Activated effector memory CD4-positive, alpha-beta T cell treated with anti-CD3 and anti-CD28 coated beads, Interleukin-2, amount 50 U/mL, for 16 hours (primary cell): ENCODE measurements at places on chromosomes 5 and 9.

DNA sequence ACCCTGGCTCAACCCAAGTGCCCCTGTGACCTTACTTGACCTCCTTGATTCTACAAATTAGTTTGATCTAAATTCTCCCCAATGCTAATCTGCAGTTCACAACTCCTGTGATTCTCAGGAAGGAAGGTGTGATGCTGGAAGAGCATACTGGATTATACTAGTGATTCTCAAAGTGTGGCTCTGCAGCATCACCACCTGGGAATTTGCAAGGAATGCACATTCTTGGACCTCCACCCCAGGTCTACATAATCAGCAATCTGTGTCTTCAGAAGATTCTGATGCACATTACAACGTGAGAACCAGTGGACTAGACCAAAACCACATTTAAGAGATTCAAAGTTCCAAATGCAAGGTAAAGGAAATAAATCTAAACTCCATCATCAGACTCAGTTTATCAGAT is 198.6 kb downstream of the AGTPBP1 start:
- no peak for DNase-seq

DNA sequence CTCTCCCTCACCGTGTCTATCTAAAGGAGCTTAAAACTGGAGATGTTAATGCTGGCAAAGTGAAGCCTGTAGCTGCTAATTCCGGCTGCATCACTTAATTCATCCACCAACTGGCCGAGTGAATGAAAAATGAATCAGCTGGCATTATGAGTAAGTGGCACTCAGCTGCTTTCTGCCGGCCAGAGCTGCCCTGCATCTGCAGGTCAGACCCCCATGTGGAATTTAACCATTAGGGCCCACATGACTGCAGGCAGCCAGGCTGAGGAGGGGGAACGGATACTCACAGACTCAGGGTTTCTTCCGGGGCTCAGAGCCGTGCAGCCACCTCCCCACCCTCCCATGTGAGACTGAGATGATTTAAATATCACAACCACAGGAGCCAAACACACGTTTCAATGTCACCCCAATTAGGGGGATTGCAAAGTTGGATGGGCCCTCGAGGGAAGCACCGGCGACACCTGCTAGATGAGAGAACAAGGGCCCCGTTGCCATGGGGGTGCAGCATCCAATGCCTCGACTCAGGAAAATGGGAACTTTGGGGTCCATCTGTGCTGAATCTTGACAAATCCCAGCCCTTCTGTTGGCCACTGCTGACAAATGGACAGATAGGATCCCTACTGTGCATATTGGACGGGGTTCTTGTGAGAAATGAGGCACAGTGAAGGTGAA is 115.6 kb upstream of the ALDH1B1 start:
- DNase-seq: no peak

- DNase-seq: no peak
Observed at GRCh38 chr5:65213921-65214525, 267.7 kb downstream of the ADAMTS6 start.

- no peak for DNase-seq
Observed at GRCh38 chr5:12162863-12163262, 258.6 kb upstream of the CTNND2 start.

- DNase-seq: no peak
Observed at GRCh38 chr5:150258130-150258529, 31.4 kb downstream of the CAMK2A start.

GRCh38 chr5:167701051-167701450 is 590.4 kb upstream of the WWC1 start:
- no peak for DNase-seq

DNA sequence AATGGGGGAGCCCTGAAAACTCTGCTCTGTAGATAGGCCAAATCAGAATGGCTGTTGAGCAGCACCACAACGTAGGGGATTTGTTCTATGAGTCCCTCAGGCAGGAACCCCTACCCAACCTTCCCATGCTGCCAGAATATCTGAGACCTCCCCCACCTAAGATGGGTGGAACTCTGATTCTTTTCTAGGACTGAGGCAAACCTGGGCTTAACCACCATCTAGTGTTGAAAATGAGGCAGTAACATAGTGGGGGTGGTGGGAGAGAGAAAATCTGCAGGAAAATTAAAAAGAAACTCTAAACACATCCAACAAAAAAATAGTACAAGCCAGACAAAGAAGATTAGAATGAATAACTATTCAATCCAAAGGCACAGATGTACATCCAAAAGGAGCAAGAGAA is 228.4 kb downstream of the ATPSCKMT start:
- DNase-seq: no peak

DNA sequence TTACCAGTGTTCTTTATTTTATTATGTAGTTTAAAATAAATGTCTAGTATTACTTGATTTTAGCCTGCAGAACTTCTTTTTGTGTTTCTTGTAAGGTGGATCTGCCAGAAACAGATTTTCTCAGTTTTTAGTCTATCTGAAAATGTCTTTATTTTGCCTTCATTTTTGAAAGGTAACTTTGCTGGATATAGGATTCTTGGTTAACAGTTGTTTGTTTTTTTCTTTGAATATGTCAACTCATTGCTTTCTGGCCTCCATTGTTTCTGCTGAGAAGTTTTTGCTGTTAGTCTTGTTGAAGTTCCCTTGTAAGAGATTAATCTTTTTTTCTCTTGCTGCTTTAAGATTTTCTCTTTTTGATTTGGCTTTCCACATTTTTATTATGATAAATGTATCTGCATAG is 75.5 kb downstream of the MTREX start:
- DNase-seq: no peak

DNA sequence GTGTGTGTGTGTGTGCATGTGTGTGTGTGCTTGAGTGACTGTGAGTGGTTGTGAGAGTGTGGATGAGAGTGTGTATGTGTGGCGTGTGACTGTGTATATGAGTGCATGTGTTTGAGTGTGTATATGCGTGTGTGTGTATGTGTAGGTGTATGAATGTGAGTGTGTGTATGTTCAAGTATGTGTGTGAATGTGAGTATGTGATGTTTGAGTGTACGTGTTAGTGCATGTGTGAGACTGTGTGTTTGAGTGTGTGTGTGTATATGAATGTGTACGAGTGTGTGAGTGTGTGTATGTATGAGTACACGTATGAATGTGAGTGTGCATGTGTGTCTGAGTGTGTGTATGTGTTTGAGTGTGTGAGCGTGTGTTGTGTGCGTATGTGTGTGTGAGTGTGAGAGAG is 47.8 kb downstream of the KCNIP1 start:
- DNase-seq: no peak

- DNase-seq: no peak
Observed at GRCh38 chr5:139150367-139150999, 47.7 kb downstream of the SIL1 start.

- DNase-seq: no peak
Observed at GRCh38 chr5:56447232-56447631, 214.1 kb upstream of the ANKRD55 start.

- DNase-seq: no peak
Observed at GRCh38 chr9:110334183-110334582, 3.5 kb downstream of the TXNDC8 start.

- no peak for DNase-seq
Observed at GRCh38 chr5:68587171-68587570, 371.6 kb downstream of the PIK3R1 start.

DNA sequence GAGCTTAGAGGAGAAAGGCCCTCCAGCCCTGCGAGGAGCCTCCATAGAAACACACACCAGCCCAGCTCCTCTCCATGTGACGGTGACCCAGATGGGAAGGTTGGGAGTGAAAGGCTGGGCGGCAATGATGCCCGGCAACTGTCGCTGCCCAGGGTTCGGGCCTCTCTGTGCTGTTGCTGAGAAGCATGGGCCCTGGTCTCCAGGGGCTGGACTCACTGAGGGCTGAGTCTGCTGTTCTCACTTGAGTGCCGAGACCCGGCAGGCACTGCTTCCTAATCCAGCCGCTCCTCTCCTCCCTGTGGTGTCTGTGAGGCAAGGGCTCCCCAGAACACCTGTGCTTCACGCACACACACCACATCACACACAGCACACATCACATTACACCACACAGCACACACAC is 493.6 kb downstream of the GADD45G start:
- DNase-seq: no peak

GRCh38 chr9:33164138-33164809 is 2.9 kb downstream of the B4GALT1 start:
- peak; percentile 65 for DNase-seq

GRCh38 chr9:120755810-120756434 is 37.3 kb downstream of the FBXW2 start:
- DNase-seq: peak; percentile 82

DNA sequence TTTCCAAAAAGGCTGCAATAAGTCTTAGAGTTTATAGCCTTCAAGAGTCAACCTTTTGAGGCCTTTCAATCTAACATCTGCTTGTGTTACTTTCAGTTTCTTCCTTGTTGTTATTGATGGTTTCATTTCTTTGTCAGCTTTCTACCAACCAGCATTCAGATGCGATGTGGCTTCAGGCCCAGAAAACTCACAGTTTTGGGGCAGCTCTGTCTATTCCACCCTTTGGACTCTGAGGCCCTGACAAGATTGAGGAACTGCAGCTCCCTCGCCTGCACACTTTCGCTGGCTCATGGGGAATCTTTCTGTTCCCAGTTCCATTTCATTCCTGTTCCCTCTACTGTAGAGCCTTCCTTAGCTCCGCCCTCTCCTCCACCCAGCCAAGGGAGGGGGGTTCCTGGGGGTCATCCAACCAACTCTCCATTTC is 13.3 kb upstream of the WHRN start:
- DNase-seq: no peak
